ENCODE measurements at places on chromosomes 2 and 18.

DNA sequence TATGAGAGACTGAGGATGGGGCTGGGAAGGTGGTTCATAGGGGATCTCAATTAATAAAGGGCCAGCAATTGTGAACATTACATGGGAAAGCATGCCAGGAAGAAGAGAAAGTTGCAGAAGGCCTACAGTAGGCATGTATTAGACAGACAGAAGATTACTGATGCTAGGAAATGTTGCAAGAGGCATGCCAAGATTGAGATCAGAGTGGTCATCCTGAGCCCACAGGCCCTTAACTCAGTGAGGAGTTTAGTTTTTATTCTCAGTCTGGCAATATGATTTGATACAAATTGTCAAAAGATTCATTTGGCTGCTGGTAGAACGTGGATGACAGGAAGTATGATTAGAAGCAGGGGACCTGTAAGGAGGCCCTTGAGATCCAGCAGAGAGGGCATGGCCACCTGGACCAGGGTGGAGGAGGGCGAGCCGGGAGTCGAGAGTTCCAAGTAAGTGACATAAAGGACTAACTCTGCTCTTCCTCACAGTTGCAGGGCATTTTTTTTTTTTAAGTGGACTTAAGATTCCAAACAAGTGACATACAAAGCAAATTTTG lies 54.9 kb downstream of the EPHA4 start:
- no peak for DNase-seq

DNA sequence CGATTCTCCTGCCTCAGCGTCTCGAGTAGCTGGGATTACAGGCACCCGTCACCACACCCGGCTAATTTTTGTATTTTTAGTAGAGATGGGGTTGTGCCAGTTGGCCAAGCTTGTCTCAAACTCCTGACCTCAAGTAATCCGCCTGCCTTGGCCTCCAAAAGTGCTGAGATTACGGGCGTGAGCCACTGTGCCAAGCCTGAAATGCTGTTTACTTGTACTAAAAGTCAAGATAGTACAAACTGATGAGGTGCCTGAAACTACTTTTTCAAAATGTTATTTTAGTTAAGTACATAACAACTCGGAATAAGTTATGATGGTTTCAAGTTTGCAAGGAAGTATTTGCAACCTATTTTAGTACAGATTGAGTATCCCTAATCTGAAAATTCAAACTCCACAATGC lies 85.7 kb downstream of the CEP192 start:
- no peak for DNase-seq

DNA sequence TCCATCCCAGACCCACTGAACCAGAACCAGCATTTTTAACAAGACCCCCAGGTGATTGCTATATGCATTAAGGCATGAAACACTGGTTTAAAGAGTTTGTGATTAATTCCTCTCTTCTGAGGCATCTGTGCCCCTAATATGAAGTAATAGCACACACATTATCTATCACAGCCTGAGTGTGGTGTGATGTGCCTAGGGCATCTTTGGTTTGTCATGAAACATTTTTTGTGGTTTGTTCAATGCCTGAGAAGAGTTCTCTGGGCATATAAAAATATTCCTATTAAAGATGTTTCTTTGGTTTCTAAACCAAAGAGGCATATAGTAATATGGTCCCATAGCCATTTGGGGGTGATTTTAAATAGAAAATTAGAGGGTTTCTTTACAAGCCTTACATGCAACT lies 221.7 kb upstream of the SPOPL start:
- DNase-seq, result no peak

DNA sequence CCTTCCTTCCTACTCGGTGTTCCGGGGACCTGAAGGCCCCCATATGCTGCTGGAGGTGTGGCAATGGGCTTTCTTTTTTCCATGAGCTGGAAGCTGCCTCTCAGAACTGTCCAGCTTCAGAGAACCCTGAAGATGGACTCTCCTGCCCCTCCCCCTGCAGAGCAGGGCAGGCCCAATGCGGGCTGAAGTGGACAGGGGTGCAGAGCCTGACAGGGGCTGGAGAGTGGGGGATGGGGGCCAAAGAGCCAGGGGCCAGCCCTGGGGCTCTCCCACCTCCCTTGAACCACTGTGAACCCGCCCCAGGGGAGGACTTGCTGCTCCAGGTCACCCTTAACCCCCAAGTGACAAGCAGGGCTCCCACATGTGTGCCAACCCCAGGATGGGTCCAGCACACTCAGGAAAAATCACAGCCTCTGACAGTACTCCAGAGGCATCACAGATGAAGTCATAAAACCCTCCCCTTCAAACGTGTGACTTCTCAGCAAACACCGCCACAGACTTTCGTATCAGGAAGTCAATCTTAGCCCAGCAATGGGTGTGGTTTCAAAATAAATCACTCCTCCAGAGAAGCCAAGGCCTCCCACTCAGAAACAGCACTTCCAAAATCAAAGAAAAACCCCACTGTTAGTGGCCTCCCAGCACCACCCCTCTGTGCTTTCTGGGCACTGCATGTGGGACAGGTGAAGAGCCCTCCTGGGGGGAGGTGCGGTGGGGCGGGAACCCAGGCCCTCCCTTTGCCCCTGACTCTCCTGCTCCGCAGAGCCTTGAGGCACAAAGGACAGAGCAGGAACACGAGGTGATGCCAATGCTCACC lies 135.8 kb downstream of the HDAC4 start:
- no peak for DNase-seq

DNA sequence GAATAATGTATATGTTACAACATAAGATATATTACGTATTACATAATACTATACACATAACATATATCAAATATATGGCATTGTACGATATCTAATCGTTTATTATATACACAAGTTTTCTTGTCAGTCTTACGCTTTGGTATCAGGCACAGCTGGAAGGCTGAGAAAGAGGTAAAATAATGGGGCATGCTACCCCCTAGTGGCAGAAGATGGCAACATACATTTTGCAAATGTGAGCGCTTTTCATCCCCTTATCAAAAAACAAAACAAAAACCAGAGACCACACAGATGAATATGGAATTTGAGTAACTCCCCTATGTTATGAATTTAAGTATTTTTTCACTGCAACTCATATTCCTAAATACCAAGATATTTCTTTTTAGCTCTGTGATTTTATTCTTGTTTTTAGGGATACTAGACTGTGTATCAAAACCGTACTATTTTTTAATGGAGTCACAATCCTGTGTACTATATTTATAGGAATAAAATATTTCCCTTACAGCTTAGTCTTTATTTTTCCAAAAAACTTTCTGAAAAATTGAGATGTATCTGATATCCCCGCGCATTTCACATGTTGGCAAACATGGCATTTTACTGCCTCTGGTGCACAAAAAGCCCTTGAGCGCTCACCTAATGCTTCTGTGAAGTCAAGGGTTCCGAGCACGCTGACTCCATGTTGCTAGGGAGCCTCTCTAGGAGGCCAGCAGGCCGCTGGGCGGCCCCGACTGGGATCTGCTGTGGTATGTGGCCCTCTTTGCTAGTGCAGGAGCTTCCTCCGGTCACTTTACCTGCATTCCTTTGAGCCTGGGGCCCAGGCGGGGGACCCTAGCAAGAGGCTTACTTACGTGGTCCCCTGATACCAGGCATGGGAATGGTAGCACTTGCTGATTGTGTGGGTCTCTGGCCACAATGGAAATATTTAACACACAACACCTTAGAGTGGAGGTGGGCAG lies 62.5 kb downstream of the SLC4A3 start:
- DNase-seq, result peak; percentile 31
